ENCODE measurements at places on chromosomes 6 and 20.

DNA sequence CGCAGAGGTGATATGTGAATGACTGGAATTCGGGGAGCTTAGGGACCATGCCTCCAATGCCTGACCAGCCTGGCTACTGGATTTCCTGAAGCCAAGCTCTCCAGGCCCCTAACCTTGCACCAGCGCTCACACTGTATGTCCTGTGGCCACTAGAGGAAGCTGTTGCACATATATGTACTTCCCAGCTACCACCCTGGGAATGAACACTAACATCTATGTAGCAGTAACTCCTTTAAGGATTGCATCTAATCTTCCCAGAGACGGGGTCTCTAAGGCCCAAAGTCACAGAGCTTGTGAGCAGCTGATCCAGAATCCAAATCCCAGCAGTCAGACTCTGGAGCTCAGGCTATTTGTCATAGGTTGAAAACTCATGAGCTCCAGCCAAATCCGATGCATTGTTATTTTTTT, 20.4 kb upstream of the BPIFB1 start:
- peak; percentile 81 for DNase-seq

DNA sequence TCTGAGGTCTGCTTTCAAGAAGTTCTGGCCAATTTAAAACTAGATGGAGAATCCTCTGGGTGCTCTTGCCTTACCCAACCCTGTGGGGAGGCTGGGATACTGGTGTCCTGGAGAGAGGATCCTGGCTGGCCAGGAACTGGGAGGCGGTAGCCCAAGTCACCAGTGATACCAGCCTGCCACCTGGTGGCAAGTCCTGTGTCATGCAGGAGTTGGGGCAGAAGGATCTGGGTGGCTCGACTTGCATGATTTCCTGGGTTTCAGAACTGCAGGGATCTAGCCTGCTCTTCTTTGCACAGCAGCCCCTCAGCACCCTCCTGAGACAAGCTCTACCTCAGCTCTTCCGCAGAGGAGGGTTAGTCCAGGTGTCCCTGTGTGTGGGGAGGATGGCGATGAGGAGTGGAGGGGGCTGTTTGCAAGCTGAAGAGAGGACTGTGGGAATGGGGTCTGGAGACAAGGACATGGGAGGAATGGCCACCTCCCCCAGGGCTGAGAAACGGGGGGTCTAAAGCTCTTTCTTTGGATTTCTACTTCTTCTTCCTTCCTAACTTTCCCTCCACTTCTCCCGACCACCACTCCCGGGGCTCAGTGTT, 4.2 kb downstream of the KCNK17 start:
- DNase-seq: peak; percentile 52

DNA sequence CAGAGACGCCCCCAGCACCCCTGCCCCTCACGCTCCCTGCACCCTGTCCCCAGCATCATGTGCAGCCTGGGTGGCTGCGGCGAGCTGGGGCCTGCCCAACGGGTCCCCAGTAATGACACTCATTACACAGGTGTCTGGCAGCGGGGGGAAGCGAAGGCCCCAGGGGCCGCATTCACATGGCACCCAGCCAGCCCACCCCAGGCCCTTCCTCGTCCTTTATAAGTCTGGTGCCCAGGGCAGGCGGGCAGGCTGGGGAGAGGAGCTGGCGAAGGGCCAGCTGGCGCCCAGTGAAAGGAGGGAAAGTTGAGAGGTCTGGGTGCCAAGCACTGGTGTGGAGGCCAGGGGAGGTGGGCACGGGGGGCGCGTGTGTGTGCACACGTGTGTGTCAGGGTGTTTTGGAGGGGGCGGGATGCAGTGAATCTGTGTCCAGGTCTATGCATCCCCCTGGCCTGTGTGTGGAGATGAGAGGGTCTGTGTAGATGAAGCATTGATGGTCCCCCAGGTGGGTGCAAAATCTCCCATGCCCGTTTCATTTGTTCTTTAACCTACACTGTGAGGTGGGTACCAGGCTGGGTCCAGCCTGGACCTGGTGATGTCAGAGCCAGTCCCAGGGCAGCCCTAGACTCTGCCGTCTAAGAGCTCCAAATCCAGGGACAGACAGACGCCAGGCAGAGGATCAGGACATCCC, 105.3 kb downstream of the CEBPB start:
- DNase-seq: no peak

DNA sequence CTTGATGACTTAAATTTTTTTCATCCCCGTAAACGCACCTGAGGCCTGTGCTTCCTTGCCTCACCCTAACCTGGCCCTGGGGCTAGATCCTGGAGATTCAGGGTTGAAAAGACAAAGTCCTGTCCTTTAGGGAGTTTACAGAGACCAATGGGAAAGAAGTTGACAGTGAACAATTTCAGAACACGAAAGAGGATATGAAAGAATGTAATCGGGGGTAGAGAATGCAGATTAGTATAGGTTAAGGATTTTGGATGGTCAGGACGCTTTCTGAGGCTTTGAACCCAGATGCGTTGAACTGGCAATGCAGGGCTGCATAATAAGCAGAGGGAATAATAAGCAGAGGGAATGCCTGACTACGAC, 1.7 kb upstream of the FBXO5 start:
- peak; percentile 11 for DNase-seq

- no peak for DNase-seq
Measured at GRCh38 chr6:151349651-151350270, 41.6 kb downstream of the ZBTB2 start.

DNA sequence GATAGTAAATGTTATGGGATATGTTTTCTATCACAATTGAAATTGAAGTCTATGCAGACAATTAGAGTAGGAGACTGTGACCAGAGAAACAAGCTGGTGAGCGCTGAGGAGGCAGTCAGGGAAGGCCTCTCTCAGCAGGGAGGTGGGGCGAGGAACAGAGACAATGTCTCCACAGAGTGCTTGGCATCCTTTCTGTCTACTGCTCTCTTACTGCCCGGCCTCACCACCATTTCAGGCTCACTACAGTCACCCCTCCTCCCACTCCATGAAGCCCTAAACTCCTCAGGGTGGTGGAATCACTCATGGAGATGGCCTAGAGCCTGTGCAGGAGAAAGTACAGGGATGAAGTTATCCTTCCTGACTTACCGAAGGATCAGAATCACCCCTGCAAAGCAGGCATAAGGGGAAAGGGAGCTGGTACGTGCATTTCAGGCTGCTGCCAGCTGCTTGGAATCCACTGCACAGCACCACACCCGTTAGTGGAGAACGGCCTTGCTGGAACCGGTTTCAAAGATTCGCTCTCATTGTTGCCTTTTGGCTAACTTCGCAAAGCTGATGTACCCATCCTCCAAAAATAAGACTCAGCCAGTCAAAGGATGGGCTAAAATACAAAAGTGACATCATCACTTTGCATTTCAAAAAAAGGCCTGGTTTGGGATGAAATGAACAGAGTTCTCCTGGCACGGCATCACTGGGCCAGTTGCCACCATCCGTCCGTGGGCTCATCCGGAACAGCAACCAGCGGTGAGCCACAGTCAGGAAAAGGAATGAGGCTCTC, 67.3 kb downstream of the SLC22A23 start:
- DNase-seq: no peak

GRCh38 chr20:32494483-32495216, 90.5 kb downstream of the NOL4L start:
- DNase-seq: no peak

- DNase-seq: no peak
Measured at GRCh38 chr6:157709555-157709954, 113.5 kb upstream of the SNX9 start.

DNA sequence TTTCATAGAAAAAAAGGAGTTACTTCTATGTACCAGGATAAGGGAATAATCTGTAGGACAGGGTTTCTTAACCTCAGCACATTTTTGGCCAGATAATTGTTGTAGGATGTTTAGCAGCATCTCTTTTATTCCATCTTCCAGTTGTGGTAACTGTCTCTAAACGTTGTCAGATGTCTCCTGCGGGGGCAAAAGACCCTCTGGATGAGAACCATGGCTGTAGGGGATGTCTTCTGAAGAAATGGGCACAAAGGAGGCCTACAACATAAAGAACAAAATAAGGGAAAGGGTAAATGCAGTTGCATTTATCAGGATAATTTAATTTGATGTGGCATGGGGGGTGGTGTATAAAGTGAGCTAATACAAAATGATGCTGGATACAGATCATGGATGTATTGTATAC, 4.1 kb upstream of the FBXO5 start:
- no peak for DNase-seq

DNA sequence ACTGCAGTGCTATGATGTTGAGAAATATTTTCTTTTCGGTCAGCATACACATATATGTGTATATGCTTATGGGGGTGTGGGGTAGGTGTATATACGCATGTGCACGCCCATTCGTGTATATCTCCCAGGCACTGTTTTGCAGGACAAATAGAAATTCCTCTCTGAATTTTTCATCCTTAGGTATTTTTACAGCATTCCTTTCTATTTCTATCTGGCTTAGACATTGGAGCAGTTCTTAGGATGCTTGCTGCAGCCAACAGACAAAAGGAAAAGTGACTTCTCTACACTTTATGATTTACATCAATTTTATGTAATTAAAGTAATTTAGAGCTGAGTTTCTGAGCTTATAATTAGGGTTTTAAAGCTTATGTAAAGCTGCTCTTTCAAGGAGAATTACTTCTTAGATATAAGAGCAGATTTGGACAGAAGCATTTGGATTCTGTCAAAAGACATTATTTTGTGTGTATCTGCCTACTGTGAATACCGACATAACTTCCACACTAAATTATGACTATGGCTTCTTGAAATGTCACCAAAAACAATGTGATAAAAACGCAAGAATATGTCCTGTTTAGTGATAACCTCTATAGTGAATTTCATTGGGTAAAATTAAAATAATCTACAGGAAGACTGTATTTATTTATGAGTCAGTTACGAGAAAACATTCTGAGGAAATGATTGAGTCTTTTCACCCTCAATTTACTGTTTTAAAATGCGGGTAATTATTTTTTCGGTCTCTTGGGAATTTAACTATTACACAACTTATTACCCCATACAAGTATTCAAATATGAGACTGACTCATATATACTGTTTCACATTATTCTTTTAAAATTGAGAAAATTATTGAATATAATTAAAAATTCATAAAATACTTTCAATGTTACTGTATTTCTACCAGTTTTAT, 21.3 kb upstream of the CEP43 start:
- DNase-seq: peak; percentile 3

GRCh38 chr20:43839793-43840199, 74.9 kb upstream of the TOX2 start:
- no peak for DNase-seq

GRCh38 chr6:157693867-157694266, 129.2 kb upstream of the SNX9 start:
- no peak for DNase-seq

DNA sequence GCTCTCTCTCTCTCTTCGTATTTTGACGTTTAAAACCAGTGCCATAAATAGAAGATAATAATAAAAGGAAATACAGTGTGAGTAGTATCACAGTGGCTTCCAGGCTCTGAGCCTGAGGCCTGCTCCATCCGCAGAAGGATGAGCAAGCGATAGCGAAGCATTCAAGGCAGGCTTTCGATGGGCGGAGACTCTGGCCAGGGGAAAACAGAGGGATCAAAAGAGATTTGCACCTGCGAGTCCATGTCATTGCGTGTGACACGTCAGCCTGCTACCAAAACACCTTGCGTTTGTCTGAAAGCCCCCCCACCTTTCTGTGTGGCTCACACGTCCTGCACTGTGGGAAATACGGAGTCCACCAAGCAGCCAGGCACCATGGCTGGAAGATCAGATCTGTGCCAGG, 377.3 kb upstream of the SULF2 start:
- DNase-seq: no peak
